T-helper 17 cell (primary cell): ENCODE measurements at places on chromosomes 1 and 21.

- DNase-seq, result no peak
- H3K27ac ChIP-seq, result no peak overlapping the region
- peaks cover 23% of the 10 kb centered on the region for H3K27me3 ChIP-seq
- no peaks in the 10 kb centered on the region for H3K4me1 ChIP-seq
- peaks cover 2% of the 10 kb centered on the region for H3K36me3 ChIP-seq
Measured at GRCh38 chr1:18234790-18235242, 127.2 kb downstream of the IGSF21 start.

- H3K4me1 ChIP-seq, result peaks cover 53% of the 10 kb centered on the region
- peak overlapping the region; percentile 96 for H3K27ac ChIP-seq
Measured at GRCh38 chr1:89285745-89286380, 13.2 kb upstream of the GBP5 start.

GRCh38 chr1:15598436-15598835 lies 13.6 kb upstream of the AGMAT start:
- peaks cover 15% of the 10 kb centered on the region for H3K27me3 ChIP-seq
- H3K27ac ChIP-seq, result no peak overlapping the region
- no peaks in the 10 kb centered on the region for H3K36me3 ChIP-seq
- no peak for DNase-seq
- H3K4me1 ChIP-seq, result peaks cover 2% of the 10 kb centered on the region

DNA sequence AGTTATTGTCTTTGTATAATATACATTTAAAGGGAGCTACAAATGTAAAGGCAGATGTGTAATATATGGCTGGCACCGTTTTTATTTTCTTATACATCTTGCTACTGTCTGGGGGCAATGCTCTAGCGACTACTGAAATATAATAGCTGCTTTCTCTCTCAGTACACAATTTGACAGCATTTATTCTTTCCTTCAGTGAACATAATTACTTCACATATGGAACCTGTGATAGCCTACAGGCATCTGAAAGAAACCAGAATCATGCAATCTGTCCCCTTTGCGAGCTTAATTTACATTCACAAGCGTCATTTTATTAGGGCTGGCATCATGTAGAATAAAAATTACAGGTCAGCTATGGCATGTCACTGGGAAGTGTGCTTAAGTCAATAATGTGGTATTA lies 557.5 kb upstream of the PTBP2 start:
- no peak for DNase-seq
- H3K36me3 ChIP-seq, result no peaks in the 10 kb centered on the region
- no peaks in the 10 kb centered on the region for H3K4me1 ChIP-seq
- H3K27ac ChIP-seq, result no peak overlapping the region

DNA sequence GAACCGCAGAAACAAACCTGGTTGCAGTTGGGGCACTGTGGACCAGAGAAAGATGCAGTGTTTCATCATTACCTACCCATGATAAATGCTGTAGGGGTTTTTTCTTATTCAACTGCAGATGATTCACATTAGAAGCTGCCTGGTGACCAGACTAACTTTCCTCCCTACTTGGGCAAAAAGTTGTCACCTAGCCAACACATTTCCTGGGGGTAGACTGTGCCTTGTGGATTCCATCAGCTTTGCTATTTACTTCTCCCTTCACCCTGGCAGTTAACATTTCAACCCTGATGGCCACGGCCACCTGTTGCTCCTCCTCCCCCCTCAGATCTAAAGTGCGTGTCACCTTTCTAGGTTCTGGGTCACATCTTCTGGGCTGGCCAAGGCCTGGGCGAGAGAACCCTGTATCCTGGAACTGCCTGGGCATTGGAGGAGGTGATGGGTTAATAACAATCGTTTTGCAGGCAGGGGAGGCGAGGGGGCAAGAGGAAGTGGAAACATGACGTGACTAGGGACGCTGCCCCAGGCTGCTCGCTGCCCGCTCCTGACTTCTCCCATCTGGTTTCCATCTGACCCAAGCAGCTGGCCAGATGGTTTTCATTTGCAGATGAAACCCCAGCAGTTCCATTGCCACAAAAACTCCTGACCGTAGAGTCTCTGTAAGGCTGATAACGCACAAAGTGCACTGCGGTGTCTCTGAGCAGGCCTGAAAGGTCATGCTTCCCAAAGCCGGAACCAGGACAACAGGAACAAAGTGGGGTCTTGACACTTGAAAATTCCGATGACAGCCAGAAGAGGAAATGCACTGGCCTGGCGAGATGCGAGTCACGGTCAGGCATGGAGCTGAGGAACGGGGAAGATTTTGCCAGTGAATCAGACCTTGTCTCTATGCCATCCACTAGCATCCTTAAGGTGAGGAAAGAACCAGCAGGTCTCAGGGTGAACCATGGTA lies 36.6 kb downstream of the CAPZB start:
- peak overlapping the region; percentile 33 for H3K4me3 ChIP-seq
- H3K27ac ChIP-seq, result peak overlapping the region; percentile 88
- peaks cover 71% of the 10 kb centered on the region for H3K4me1 ChIP-seq
- no peaks in the 10 kb centered on the region for H3K27me3 ChIP-seq
- no peaks in the 10 kb centered on the region for H3K36me3 ChIP-seq

- no peak overlapping the region for H3K4me3 ChIP-seq
- no peaks in the 10 kb centered on the region for H3K27me3 ChIP-seq
- peaks cover 11% of the 10 kb centered on the region for H3K4me1 ChIP-seq
Measured at GRCh38 chr1:109781806-109782205, 18.1 kb upstream of the EPS8L3 start.

DNA sequence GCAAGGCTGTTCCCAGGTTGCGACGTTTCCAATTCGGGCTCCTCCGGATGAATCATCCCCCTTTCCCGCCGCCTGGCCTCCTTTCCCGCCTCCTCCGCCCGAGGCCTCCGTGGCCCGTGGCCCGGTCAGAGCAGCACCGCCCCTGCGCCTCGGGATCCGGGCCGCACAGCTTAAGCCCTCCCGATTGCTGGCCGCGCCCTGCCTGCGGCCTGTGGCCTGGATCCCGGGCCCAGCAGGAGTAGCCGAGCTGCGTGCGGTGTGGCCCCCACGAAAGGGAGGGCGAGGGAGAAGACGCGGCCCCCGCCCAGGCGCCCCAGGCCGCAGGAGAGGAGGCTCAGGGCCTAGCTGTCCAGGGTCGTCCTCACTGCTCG lies 1.0 kb downstream of the TMEM200B start:
- no peak for DNase-seq
- H3K4me1 ChIP-seq, result peaks cover 11% of the 10 kb centered on the region
- peaks cover 11% of the 10 kb centered on the region for H3K27me3 ChIP-seq
- peak overlapping the region; percentile 85 for H3K4me3 ChIP-seq
- H3K27ac ChIP-seq, result no peak overlapping the region

DNA sequence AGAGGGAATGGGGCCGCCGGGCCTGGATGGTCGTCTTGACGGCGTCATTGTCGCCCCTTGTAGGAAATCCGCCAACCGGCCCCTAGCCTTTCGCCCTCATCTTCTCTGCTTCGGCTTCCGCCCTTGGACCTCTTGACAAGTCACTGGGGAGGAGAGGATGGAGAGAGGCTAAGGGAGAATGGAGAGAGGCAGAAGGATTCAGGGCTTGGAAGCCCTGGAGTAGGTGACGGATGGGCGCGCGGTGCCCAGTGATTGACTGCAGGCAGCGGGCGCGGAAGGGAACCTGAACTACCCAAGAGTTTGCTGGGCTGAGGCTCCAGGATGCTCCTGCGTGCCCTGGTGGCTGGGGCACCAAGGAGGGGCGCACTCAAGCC lies 651 bp downstream of the PDE4B start:
- H3K27ac ChIP-seq, result no peak overlapping the region
- peaks cover 4% of the 10 kb centered on the region for H3K4me1 ChIP-seq
- no peak for DNase-seq
- H3K27me3 ChIP-seq, result peaks cover 43% of the 10 kb centered on the region
- H3K4me3 ChIP-seq, result no peak overlapping the region
- peaks cover 3% of the 10 kb centered on the region for H3K36me3 ChIP-seq

GRCh38 chr1:158124999-158125398 lies 55.7 kb upstream of the CD1D start:
- peaks cover 5% of the 10 kb centered on the region for H3K4me1 ChIP-seq
- H3K4me3 ChIP-seq, result no peak overlapping the region
- DNase-seq, result peak; percentile 31
- peaks cover 2% of the 10 kb centered on the region for H3K36me3 ChIP-seq
- no peak overlapping the region for H3K27ac ChIP-seq

DNA sequence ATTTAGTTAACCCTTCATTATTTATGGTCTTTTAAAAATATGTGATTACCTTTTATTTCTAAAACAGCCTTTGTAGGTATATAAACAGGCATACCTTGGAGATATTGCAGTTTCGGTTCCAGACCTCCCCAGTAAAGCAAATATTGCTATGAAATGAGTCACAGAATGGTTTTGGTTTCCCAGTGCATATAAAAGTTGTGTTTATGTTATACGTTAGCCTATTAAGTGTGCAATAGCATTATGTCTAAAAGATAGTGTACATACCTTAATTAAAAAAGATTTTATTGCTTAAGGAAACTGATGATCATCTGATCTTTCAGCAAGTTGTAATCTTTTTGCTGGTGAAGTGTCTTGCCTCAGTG lies 44.1 kb downstream of the XCL2 start:
- no peak overlapping the region for H3K27ac ChIP-seq
- H3K4me1 ChIP-seq, result peaks cover 12% of the 10 kb centered on the region
- no peaks in the 10 kb centered on the region for H3K36me3 ChIP-seq
- H3K4me3 ChIP-seq, result no peak overlapping the region

- no peaks in the 10 kb centered on the region for H3K27me3 ChIP-seq
- H3K27ac ChIP-seq, result no peak overlapping the region
- H3K36me3 ChIP-seq, result peaks cover 7% of the 10 kb centered on the region
- H3K4me3 ChIP-seq, result no peak overlapping the region
Measured at GRCh38 chr1:94988356-94988755, 61.4 kb upstream of the CNN3 start.

DNA sequence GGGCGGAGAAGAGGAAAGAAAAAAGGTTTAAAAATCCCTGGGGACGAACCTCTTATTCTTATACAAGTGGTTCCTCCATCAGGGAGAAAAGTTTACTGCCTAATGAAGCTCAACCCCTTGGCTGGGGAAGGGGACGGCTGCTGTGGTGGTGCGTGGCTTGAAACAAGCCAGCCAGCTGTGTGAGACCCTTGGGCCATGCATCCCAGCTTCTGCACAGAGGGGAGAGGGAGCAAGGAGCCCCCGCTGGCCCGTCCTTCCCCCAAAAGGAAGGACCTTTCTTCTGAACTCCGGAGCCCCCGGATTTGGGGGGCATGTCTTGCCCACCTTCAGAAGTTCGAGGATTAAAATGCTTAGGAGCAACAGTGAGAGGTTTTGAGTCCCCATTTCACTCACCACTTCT lies 67.3 kb downstream of the STUM start:
- no peaks in the 10 kb centered on the region for H3K4me1 ChIP-seq
- no peak for DNase-seq
- H3K27ac ChIP-seq, result no peak overlapping the region
- H3K4me3 ChIP-seq, result no peak overlapping the region
- H3K27me3 ChIP-seq, result peaks cover 6% of the 10 kb centered on the region

GRCh38 chr21:34126269-34126668 lies 52.9 kb downstream of the MRPS6 start:
- peaks cover 4% of the 10 kb centered on the region for H3K36me3 ChIP-seq
- peaks cover 53% of the 10 kb centered on the region for H3K4me1 ChIP-seq
- no peak overlapping the region for H3K27ac ChIP-seq
- no peak overlapping the region for H3K4me3 ChIP-seq
- H3K27me3 ChIP-seq, result no peaks in the 10 kb centered on the region
- DNase-seq, result no peak

DNA sequence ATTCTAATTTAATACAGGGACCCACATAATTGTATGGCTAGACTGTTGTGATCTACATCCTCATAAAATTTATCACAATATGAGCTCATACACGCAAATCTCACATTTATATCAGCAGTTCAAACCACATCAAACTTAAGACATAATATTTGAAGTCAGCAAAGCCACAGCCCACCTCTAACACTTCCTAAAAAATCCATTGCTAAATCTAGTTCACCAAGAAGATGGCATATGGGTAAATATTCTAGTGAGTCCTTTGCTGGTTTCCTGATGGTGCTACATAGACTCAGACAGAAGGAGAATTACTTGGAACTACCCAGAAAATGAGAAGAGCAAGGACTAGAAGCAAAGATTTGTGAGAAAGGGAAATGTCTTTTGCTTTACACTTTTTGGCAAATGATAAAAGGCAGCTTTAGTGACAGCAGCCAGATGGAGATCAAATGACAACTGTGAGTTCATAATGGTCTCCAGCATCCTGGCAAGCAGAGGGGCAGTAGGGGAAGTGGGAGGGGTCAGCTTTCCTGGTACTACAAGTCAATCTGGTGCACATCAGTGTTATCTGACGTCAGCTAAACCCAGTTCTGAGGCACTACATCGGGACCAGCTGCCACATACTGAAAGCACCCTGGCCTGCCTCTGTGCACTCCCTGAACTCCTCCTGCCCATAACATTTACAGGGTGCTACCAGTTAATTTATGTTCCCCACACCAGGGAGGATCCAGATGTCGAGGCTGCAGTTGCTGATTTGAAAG lies 10.6 kb upstream of the GADD45A start:
- no peaks in the 10 kb centered on the region for H3K36me3 ChIP-seq
- peaks cover 14% of the 10 kb centered on the region for H3K4me1 ChIP-seq
- peak; percentile 7 for DNase-seq
- H3K27ac ChIP-seq, result peak overlapping the region; percentile 70

GRCh38 chr1:38814444-38814983 lies 45.1 kb downstream of the RRAGC start:
- DNase-seq, result no peak
- no peak overlapping the region for H3K27ac ChIP-seq
- H3K36me3 ChIP-seq, result peaks cover 7% of the 10 kb centered on the region

DNA sequence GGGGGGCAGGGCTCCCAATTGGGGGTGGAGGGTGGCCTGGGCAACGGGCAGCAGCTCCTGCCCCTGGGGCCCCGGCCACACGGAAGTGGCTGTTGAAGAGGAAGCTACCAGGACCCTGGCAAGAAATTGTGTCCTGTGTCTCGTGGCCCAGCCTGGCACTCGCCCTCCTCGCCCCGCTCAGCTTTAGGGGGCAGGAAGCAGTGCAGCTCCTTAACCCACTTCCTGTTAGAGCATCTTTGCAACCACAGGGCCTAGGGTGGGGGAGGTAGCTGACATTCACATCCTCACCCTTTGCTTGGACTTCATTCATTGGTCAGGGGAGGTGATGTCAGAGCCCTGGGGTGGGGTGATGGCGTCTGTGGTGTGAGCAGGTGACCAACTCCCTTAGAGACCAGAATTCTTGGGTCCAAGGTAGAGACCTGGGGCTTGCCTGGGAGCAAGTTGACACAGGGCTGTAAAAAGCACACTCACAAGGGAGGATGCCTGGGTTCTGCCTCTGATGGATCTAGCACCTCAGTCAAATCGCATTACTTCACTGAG lies at the start of gene ARHGAP30:
Gene ARHGAP30, minus strand, starts transcription at position 161 of the 540 bp plus-strand sequence. CDS start 267 bp downstream, outside the sequence.
- peaks cover 8% of the 10 kb centered on the region for H3K36me3 ChIP-seq
- H3K4me3 ChIP-seq, result peak within 1 kb of the TSS; percentile 99
- H3K27ac ChIP-seq, result peak within 1 kb of the TSS; percentile 99
- H3K4me1 ChIP-seq, result peaks cover 47% of the 10 kb centered on the region
- H3K27me3 ChIP-seq, result no peaks in the 10 kb centered on the region

GRCh38 chr1:188056011-188056410 lies 1227.3 kb downstream of the PLA2G4A start:
- H3K27me3 ChIP-seq, result no peaks in the 10 kb centered on the region
- DNase-seq, result no peak
- H3K27ac ChIP-seq, result no peak overlapping the region
- H3K4me1 ChIP-seq, result no peaks in the 10 kb centered on the region

GRCh38 chr1:115456441-115456961 lies 118.5 kb upstream of the NGF start:
- no peaks in the 10 kb centered on the region for H3K4me1 ChIP-seq
- H3K27ac ChIP-seq, result no peak overlapping the region
- no peaks in the 10 kb centered on the region for H3K36me3 ChIP-seq
- no peak overlapping the region for H3K4me3 ChIP-seq
